ENCODE measurements at places on chromosomes 3 and 15.
A peak's percentile ranks its signal among the peaks of the same experiment; 100 is the strongest.

- DNase-seq: no peak
These were observed 28.8 kb downstream of the PPM1L start for GRCh38 chr3:160784853-160785252.

DNA sequence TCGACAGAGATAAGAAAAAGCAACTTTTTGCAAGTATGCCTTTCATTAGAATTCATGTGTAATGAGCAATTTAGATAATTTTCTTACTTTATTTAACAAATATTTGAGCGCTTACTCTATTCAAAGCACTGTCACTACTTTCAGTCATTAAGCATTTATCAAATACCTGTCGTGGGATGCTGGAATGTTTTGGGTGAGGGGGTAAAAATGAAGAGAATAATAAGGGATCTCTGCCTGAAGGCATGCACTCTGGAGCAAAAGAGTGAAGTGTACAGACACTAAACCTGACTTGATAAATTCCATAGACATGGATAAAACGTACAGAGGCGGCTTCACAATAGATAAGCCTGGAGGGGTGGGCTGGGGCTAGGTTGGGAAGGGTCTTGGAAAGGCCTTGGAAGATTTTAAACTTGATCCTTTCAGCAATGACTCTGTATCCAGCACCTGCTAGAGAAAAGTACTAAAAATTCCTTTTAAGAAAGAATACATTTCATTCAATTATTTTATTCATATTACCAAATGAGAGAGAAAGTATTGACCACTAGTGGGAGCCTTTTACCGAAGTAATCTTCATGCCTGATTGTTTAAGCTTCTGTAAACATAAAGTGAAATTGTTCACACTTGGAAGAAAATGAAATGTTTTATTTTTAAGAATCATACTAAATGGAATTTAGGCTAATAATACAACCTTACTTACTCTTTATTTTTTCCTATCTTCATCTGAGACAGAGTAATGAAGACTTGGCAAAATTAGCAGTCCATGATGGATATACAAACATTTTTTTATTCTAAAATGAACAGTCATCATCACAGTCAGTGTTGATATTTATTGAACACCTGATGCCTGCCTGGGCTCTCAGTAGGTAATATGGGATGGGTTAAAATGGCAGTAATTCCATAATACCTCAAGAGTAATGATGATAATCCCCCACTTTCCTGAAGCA is 113.2 kb downstream of the PPP2R3A start:
- DNase-seq: no peak

DNA sequence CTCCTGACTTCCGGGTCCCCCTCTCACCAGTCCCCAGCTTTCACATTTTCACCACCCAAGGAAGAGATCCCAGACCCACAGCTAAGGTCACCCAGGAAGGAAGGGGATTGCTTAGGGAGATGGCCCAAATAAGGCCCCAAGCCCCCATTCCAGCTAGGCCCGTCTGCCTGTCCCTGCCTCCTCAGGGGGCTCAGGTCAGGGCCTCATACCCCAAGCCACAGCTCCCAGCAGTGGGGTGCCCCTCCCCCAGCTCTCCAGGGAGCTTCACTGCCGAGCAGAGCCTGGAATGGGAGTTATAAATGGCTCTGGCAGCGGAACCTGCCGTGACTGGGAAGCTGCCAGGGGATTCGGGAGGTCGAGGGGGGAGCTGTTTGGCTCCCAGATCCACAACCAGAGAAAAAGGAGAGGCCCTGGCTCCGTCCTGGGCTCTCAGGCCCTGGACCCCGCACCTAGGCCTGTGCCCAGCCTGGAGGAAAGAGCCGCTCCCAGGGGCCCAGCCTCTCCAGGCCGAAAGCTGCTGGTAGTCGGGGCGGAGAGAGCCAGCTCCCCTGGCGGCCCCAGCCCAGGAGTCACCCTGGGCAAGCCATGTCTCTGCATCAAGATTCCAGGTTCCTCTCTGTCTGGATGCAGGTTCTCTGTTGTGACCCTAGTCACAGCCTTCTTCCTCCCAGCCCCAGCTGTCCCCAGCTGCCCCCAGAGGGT is 550 bp downstream of the CCDC9B start:
- DNase-seq: peak; percentile 79

DNA sequence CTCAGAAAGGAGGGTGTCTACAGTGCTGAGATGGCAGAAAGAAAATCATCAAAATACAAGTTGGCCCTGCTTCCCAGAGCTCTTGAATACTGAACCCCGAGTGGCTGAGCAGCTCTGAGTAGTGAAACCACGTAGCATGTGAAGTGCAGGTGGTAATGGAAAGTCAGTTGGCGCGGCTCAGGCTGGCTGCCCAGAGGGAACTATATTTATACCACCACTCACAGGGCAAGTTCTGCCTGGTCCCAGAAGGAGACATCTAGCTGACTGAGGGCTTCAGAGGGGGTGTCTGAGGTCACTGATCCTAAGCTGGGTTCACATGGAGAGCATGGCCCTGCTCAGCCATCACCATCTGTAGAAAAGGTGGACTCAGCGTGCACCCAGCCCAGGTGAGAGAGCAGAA is 129.6 kb upstream of the AGBL1 start:
- DNase-seq: no peak

GRCh38 chr15:39124553-39125171 is 456.2 kb upstream of the THBS1 start:
- DNase-seq: no peak

- no peak for DNase-seq
These were observed 161.8 kb upstream of the TOPAZ1 start for GRCh38 chr3:44079916-44080315.

- no peak for DNase-seq
These were observed 30.5 kb downstream of the LOXL1 start for GRCh38 chr15:73956743-73957135.

DNA sequence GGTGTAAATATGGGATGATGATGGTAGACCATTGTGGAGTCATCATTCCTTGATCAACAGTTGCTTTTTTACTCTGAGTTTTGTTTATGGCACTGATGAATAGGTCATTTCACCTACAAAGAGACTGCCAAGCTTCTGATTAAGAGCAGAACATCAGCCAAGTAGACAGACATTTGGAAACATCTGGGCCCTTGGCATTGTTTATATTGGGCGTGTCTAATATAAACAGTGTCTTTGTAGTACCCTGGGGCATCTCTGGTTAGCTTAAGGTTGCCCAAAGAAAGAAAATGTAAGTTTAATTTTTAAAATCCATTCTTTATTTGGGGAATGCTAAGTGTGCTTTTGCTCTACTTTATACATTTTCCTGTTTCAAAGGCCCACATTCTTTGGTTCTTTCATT is 377.0 kb downstream of the FEZF2 start:
- no peak for DNase-seq

DNA sequence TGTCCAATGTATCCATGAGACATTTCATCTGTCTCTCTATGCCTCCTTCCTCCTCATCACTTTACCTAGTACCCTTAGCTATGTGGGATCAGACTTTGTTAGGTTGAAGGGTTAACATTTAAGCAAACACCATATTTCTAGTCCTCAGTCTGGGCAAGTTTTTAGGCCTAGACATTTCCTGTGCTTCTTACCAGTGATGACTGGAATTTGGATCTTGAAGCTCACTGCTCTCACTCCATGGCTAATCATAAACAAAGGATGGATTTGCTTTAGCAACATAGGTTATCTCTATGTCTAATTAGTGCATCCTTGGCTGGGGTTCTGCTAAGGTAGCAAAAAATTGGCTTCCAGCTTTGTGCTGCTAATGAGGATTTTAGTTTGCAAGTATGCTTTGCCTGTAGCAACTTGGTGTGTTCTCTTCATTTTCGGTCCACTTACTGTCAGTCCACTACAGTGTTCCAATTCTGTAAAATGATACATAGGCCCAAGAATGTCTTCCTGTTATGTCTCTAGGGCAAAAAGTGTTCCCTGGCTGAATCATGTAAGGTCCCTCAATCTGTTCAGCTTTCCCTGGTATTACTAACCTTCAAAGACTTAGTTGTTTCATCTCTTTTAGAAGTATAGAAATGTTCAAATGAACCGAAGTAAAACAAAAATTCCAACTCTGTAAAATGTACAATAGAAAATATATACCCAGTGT is 615.4 kb downstream of the CADM2 start:
- DNase-seq: no peak

- peak; percentile 95 for DNase-seq
These were observed at the start of gene TPRA1 for GRCh38 chr3:127590593-127591465. TSS of gene TPRA1 (minus strand) at chr3:127590733. CDS start at chr3:127580146, 10,587 bp downstream.
